Camera-type eye (tissue), 1 donor: ENCODE measurements at places on chromosomes 3 and 15. TPM values are rescaled to one million over a fixed set of nuclear protein-coding genes. Genes with fewer than 3 reads are reported as not detected.

The MEGF11 gene
- 17.7 TPM for total RNA-seq

The THSD4 gene
- 85.5 TPM for total RNA-seq

The SLC22A13 gene
- total RNA-seq, result 0.27 TPM

The GABPB1 gene
- 62.3 TPM for total RNA-seq

The SOX2 gene
- 128 TPM for total RNA-seq

The TPRG1 gene
- 0.49 TPM for total RNA-seq

The TUSC7 gene
- not detected for total RNA-seq

The CLDN1 gene
- total RNA-seq, result 9.4 TPM

The PTPN23 gene
- total RNA-seq, result 25.0 TPM

The CBLB gene
- total RNA-seq, result 113 TPM

The OXTR gene
- 1.4 TPM for total RNA-seq

The PP2D1 gene
- total RNA-seq, result not detected

The FANCD2OS gene
- not detected for total RNA-seq

The APEH gene
- 79.7 TPM for total RNA-seq

The HGD gene
- 0.82 TPM for total RNA-seq

The OR4F6 gene
- not detected for total RNA-seq

The GP5 gene
- 1.1 TPM for total RNA-seq

The RBPMS2 gene
- 0.93 TPM for total RNA-seq

The DNASE1L3 gene
- total RNA-seq, result 3.5 TPM

The NCK1 gene
- 53.5 TPM for total RNA-seq

The INSYN1 gene
- total RNA-seq, result 19.9 TPM

The RLBP1 gene
- total RNA-seq, result 102 TPM

The CORO2B gene
- 43.0 TPM for total RNA-seq

The IGSF10 gene
- 36.2 TPM for total RNA-seq

The HYAL3 gene
- 3.9 TPM for total RNA-seq

The GRK7 gene
- total RNA-seq, result 1.3 TPM

The SYNPR gene
- total RNA-seq, result 21.0 TPM

The IL17RD gene
- total RNA-seq, result 32.2 TPM

The TMC3 gene
- total RNA-seq, result 0.22 TPM

The SPATA12 gene
- not detected for total RNA-seq

The ERICH6 gene
- not detected for total RNA-seq

The REC114 gene
- total RNA-seq, result not detected

The HIGD2B gene
- total RNA-seq, result not detected

The FAM43A gene
- 22.7 TPM for total RNA-seq

The CGNL1 gene
- 41.4 TPM for total RNA-seq

The TMEM212 gene
- not detected for total RNA-seq

The PLSCR5 gene
- not detected for total RNA-seq

The SH3BP5 gene
- 69.2 TPM for total RNA-seq

The LINGO1 gene
- 35.2 TPM for total RNA-seq

The LARP6 gene
- total RNA-seq, result 8.9 TPM

The GOLIM4 gene
- 67.7 TPM for total RNA-seq

The HESX1 gene
- 1.9 TPM for total RNA-seq

The CLEC3B gene
- total RNA-seq, result 109 TPM
